ENCODE measurements at places on chromosomes 4 and X.

DNA sequence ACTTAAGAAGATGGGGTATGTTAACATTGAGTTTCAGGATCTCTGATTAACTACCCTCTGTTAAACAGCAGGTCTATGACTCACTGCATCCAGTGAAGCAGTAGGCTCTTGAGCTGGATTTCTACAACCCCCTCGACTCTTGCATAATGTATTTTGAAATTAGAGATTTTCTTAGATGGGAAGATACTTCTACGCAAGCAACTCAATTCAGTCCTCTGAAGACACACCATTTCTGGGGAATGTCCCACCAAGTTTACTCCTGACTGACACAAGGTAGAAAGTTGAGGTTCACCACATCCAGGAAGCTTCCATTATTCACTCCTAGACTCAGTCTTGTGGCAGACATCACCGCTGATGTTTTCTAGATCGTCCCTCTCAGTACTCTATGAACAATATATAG lies 12.9 kb downstream of the PALLD start:
- no peak for DNase-seq

- no peak for DNase-seq
These were observed 873.5 kb downstream of the PDHA2 start for GRCh38 chr4:96713271-96713850.

DNA sequence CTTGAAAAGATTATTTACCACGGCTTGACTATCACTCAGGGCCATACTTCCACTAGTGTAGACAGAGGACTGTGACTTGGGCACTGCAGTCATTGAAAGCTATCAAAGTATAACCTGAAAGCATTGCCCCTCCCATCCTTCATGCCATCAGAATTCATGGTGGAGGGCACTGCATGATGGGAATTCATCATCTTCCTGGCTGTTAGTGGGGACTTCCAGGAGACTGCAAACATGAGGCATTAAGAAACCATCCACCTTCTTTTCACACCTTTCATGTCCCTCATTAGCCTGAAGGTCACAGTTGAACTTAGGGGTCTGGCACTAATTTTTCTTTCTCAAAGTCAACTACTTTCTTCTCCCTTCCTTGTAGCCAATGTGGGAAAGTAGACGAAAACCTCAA lies 25.8 kb downstream of the VSIG4 start:
- DNase-seq, result no peak

GRCh38 chr4:38056011-38056685 lies 96.0 kb downstream of the PTTG2 start:
- no peak for DNase-seq

- no peak for DNase-seq
These were observed 332.7 kb downstream of the UNC5C start for GRCh38 chr4:95215991-95216605.

- no peak for DNase-seq
These were observed 648.8 kb downstream of the SPOCK3 start for GRCh38 chr4:166585491-166585890.

- DNase-seq, result peak; percentile 79
These were observed 1.6 kb downstream of the APBB2 start for GRCh38 chr4:41212616-41213203.

DNA sequence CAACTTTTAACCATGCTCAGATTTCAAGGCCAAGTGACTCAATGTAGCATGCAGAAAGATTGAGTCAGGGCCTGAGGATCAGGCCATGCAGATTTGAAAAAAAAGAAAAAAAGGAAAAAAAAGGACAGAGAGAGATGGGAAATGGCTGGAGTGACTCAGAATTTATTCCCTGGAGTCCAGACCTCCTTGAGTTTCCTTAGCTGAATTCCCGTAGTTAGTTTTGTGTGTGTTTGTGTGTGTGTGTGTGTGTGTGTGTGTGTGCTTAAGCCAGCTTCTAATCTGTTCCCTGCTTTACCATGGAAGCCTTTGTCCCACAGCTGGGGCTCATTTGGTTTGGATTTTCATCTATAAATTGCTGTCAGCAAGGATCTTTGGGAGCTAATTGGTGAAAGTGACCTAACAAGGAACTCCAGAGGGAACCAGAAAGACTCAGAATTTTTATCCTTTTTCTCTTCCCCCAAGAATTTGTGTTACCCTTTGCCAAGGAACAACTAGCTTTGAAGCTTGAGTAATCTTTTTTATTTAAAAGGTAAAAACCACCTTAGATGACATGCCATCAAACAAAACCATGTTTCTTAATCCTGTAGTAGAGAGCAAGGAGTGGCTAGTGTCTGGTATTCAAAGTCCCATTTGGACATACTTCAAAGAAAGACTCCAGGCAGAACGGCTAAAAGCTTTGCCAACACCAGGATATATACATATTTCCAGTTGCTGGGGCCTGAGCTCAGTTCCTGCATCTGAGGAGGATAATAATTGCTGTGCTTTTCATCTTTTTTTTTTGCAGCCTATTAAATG lies 109.0 kb upstream of the DDIT4L start:
- no peak for DNase-seq

GRCh38 chrX:85243761-85244449 lies at the start of the genes SATL1 and ZNF711:
TSS of gene SATL1 (minus strand) at chrX:85243779. CDS start at chrX:85108968, 134,811 bp downstream.
TSS of gene ZNF711 (plus strand) at chrX:85243991. CDS start at chrX:85247573, 3,582 bp downstream.
- peak; percentile 71 for DNase-seq

GRCh38 chr4:164621886-164622521 lies 131.9 kb upstream of the SMIM31 start:
- no peak for DNase-seq

DNA sequence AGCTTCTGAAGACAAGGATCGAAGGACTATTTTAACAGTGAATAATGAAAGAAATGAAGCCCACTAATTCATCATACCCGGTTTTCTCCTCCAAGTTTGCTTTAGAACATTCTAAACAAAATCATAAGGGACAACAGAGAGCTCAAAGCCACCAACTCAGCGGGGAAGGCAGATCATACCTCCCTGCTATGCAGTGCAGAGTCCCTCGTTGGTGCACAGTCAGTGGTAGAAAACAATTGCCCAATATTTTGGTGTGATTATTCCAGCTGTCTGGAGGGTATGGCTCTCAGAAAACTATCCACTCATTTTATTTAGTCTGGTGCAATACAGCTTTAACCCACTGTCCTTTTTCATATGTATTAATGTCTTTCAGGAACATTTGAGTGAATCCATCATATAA lies 59.3 kb upstream of the HPSE start:
- DNase-seq, result no peak

- peak; percentile 86 for DNase-seq
These were observed 220.4 kb downstream of the SPRY1 start for GRCh38 chr4:123616951-123617461.

- DNase-seq, result no peak
These were observed 82.8 kb downstream of the ARSF start for GRCh38 chrX:3124031-3124430.

GRCh38 chr4:152106781-152107321 lies 346.0 kb upstream of the GATB start:
- DNase-seq, result no peak

DNA sequence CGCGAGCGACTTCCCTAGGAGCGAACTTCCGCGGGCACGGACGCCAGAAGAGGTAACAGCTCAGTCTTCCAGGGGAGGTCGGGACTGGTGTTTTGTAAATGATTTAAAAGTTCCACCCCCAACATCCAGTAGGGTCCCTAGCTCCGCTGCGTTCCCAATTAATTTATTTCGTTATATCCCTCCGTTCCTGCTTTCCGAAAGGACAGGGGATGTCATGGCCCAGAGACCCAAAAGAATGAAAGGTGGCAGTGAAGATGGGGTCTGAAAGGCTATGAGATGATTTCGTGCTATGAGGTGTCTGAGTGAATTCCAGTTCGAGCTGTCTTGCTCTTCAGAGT lies 373 bp upstream of the SMIM43 start:
- no peak for DNase-seq

DNA sequence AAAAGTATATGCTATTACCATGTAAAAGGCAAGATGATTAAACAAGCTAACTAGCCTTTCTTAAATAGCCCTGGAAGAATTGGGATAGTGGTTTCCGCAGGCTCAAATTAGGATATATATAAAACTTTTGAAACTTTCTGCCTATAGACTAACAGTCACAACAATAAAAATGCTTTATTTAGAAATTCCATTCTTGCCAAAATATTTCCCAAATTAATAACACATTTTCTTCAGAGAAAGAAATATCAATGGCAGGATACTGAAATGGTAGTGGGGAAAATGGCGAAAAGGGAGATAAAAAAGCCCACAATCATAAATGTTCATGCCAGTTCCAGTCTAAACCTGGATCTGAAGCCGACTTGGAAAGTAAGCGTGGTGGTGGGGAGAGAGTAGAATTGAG lies 56.0 kb downstream of the MAD2L1 start:
- no peak for DNase-seq

- no peak for DNase-seq
These were observed 49.5 kb downstream of the SHROOM2 start for GRCh38 chrX:9835585-9836210.

DNA sequence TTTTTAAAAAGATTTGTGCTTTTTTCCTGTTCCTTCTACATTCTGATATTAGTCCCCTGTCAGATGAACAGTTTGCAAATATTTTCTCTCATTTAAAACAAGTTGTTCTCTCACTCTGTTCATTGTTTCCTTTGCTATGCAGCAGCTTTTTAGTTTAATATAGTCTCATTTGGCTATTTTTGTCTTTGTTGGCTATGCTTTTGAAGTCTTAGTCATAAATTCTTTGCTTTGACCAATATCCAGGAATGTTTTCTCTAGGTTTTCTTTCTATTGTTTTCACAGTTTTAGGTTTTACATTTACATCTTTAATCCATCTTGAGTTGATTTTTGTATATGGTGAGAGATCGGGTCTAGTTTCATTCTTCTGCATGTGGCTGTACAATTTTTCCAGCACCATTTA lies 136.8 kb downstream of the TET2 start:
- no peak for DNase-seq

DNA sequence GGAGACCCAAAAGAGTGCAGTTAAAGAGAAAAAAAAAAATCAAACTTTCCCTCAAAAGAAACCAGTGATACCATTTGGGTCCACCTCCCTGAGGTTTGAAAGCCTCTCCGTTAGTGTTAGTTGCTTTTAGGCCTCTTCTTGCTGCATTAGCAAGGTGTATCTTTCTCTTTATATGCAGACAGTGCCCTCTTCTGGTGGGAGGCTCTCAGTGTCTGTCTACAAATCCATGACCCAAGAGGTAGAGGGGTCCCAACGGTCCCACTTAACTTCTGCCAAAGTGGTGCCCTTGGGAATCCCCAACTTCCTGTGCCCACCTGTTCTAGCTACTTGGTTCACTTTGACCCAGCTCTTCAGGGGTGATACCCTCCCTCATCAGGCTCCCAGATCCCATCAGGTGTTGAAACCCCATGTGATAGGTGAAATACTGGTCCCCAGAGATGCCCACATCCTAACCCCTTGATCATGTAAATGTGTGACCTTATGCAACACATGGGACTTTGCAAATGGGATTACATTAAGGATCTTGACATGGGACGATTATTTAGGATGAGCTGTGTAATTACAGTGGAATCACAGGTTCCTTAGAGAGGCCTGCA lies 63.7 kb upstream of the CD99 start:
- DNase-seq, result no peak

- no peak for DNase-seq
These were observed 86.3 kb downstream of the RTL9 start for GRCh38 chrX:110444996-110445395.

GRCh38 chr4:85062466-85062865 lies 96.0 kb upstream of the WDFY3 start:
- DNase-seq, result no peak

- no peak for DNase-seq
These were observed 2047.9 kb downstream of the ARAP2 start for GRCh38 chr4:34196375-34196774.

DNA sequence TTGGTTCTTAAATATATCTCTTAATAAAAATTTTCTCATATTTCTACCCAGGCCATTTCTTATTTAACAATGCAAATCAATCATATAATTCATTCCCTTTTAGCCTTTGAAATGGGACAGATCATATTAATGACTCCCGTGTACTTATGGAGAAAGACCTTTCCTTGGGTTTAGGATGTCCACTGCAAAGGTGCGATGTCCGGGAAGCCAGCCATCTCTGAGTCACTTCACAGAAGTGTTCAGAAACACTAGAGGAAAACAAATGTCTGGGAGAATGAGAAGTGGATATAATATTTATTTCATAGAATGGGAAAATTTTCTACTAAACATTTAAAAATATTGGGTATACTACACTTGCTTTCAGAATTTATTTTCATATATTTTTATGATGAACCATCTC lies 15.3 kb downstream of the INTU start:
- no peak for DNase-seq

DNA sequence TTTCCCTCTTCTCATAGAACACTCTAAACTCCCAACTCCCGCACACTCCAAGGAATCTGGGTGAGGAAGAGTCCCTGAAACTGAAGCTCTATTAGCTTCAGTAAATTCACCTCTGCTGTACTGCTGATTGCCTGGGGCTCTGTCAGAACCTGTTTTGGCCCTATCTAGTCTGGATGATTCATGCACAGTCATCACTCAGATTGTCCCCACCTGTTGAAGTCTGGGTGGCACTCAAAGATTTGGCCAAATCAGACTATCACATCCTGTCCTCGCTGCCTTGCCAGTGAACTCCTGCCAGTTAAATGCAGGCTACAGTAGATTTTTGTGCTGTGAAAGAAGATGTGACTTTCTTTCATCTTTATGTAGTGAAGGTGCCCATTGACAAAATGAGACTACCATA lies 63.5 kb upstream of the EMCN start:
- peak; percentile 30 for DNase-seq

- no peak for DNase-seq
These were observed 159.2 kb downstream of the SPRY1 start for GRCh38 chr4:123555807-123556273.

DNA sequence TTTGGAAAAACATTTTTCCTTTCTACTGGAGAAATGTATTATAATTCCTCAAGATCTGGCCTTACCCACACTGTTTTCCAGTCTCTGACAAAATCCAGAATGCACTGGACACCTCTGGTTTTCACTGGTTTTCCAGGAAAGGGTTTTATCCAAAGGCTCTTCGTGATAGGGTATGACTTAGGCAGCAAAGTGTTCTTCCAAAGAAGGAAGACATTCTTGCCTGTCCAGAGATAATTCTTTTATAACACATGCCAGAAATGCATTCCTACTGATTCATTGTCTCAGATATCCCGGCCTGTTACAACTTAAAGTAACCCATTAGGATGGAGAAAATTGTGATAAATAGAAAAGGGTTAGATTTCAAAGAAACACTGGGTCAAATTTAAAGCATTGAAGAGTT lies 2343.1 kb downstream of the PCDH7 start:
- DNase-seq, result no peak

DNA sequence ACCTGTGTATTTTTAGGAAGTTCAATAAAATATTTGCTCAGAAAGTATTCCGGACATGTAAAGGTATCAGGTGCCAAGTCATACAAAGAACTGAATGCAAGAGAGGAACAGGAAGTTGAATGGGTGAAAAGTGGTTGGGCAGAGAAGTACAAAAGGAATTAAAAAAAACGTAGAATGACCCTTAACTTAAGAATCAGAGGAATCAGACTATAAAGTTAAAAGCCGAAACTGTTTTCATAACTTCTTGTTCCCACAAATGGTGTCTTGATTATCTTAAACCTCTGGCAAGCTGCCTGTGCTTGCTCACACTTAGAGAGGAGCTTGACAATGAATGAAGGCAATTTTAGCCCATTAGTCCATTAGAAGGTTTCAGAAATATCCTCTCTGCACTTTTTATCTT lies 81.6 kb upstream of the HHIP start:
- DNase-seq, result no peak
